ENCODE measurements at places on chromosomes 3 and 15. TPM values are rescaled to one million over a fixed set of nuclear protein-coding genes. Genes with fewer than 3 reads are reported as not detected.

The ALDH1A2 gene
- total RNA-seq = not detected

The HIGD2B gene
- total RNA-seq = 0.33 TPM

The UBE2E2 gene
- 0.86 TPM for total RNA-seq

The C3orf20 gene
- total RNA-seq = 0.18 TPM

The COL6A5 gene
- total RNA-seq = not detected

The SMCO1 gene
- not detected for total RNA-seq

The TMEM266 gene
- 0.11 TPM for total RNA-seq

The THBS1 gene
- 6.6 TPM for total RNA-seq

The DUOX1 gene
- total RNA-seq = 0.11 TPM

The ERC2 gene
- total RNA-seq = not detected

The PLSCR5 gene
- not detected for total RNA-seq

The UNC45A gene
- total RNA-seq = 78.2 TPM

- DNase-seq = no peak
Measured at GRCh38 chr3:168394439-168394838, 298.7 kb upstream of the GOLIM4 start.

DNA sequence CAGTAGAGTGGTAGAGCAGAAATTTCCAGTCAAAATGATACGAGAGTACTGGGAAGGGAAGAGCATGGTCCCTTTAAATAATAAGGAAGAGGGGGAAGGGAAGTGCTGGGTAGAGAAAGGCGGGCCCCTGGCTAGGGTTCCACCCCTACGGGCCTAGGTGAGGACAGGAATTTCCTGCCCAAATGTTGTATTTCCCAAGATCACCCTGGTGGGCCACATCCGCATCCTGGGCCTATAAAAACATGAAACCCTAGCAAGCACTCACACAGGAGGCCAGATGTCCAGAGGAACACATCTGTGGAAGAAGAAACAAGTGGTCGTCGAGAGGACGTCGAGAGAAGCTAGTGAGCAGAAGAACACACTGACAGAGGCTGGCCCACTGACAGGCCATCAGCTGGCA, 661.2 kb downstream of the SQOR start:
- no peak for DNase-seq

GRCh38 chr3:64184621-64185020, 40.6 kb downstream of the PRICKLE2 start:
- no peak for DNase-seq

DNA sequence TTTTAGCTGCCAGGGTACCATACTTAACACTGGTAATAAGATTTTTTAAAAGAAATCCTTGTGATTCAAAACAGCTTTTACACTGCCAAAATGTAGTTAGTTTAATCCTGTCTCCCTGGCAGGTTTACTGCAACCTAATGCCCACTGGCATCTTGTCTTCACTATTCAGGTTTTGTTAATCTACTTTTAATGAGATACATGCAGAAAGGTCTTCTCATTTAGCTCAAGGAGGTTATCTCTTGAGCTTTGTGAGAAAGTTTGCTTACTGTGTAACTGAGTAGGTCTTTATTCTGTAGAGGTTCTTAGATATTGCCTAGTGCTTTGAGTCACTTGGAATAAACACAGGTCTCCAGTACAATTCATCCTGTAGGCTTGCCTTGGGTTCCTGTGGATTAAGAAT, 110.7 kb downstream of the PIK3R4 start:
- DNase-seq = no peak

- DNase-seq = no peak
Measured at GRCh38 chr15:25879438-25879837, 16.3 kb upstream of the ATP10A start.

- DNase-seq = peak; percentile 53
Measured at GRCh38 chr3:100492059-100493006, at the start of gene TMEM45A. Gene TMEM45A, plus strand, starts transcription at chr3:100492619. Its CDS starts 62,593 bp downstream, at chr3:100555212.

DNA sequence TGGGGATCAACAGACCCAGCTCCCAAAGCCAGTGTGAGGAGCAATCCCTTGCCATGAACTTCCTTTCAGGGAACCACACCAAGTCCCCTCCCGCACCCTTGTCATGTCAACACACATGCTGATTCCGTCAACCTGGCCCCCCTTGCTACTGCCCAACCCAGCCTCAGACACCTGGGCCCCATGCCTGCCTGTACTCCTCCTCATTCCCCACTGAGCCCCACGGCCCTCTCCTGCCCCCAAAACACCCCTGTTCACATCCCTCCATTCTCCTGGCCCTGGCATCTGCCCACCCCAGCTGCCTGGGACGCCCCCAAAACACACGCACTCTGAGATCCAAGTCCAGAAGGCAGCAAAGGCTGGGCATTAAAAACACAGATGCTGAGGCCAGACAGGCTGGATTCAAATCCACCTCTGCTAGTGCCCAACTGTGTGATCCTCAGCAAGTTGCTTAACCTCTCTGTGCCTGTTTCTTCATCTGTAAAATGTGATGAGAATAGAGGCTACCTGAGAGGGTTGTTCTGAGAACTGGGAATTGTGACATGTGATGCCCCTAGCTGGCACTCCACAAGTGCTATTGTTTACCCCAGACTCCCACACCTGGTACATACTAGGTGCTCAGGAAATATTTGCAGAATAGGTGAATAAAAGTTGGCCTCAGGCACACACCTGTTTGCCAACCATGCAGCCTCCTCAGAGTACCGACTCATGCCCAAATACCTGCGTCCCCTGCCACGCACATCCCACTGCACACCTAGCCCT, 2.3 kb downstream of the PLXND1 start:
- no peak for DNase-seq

GRCh38 chr3:145032791-145033190, 1061.2 kb downstream of the DIPK2A start:
- no peak for DNase-seq

DNA sequence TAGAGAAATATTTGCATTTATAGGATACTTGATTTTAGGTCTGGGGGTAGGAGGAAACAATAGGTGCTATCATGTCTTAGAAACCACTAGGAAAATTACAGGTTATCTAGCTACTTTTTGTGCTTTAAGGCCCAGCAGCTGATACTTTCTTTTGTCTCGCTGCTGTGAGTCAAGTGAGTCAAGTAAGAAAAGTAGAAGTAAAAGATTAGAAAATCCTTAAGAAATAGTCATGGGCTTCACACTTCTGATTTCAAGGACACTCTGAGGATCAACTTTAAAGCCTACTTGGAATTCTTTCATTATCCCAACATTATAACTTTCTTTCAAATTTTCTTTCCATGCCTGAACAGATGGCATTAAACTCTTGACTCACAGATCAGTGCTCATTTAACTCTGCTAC, 95.2 kb upstream of the RBMS3 start:
- no peak for DNase-seq

- peak; percentile 62 for DNase-seq
Measured at GRCh38 chr3:48273594-48274211, 32.8 kb downstream of the ZNF589 start.

GRCh38 chr3:150917951-150918350, 12.7 kb upstream of the MINDY4B start:
- no peak for DNase-seq

DNA sequence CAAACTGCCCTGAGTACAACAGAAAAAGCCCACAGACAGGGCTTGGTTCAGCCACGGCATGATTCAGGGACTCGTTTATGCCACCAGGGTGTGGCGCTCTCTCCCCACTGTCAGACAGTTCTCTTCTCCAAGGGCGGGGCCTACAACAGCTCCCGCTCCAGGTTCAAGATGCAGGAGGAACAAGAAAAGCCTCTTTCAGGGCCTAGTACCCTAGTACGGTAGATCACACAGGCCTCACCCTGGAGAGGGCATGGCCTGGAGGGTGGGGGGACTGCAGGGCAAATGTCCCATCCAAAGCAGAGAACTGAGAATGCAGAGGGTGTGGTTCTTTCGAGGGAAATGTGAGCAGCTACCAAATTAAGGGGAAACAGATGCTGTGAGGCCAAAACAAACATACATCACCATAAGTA, 12.0 kb downstream of the MESD start:
- DNase-seq = no peak

DNA sequence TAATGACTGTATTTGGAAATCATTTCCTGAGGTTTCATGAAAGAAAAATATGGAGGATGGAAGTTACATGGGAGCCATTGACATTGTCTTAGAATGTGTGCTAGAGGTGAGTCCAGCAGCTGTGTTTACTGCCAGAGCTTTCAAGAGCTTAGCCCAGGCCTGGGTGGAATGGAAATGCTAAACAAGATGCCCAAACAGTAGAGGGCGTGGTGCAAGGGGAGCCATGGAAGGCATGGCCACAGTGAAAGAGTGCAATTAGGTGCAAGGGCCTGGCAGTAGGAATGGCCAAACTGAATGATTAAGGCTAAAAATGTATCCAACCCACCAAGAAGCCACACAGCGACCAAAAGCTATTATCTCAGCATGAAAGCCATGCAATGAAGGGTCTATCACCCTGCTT, 257.7 kb upstream of the NR2F2 start:
- DNase-seq = no peak

- no peak for DNase-seq
Measured at GRCh38 chr3:188853856-188854771, 317.7 kb upstream of the TPRG1 start.

- peak; percentile 88 for DNase-seq
Measured at GRCh38 chr15:38670128-38671005, 105.8 kb upstream of the RASGRP1 start.

All from CD8-positive, alpha-beta memory T cell (primary cell).